ENCODE measurements at places on chromosomes 7 and 10.

- no peak for DNase-seq
Observed at GRCh38 chr7:129454249-129454551, 20.0 kb downstream of the STRIP2 start.

DNA sequence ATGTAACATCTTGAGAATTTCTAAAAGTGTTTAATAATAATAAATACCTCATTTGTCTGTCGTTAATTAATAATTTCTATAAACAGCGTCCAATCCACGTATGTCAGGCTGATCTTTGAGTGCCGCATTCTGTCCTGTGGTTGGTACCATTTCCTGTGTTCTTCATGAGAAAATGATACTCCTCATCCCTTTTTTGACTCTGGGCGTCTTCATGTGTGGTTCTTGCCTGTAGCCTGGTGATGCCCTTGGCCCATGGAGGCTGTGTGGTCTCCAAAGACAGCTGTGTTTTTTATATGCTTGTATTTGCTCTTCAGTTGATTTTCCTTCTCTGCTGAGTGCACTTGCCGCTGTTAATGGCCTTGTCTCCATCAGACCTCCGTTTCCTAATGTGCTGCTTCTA is 31.5 kb downstream of the GLRX3 start:
- DNase-seq: no peak

GRCh38 chr10:51743146-51743545 is 43.8 kb upstream of the CSTF2T start:
- DNase-seq: no peak

DNA sequence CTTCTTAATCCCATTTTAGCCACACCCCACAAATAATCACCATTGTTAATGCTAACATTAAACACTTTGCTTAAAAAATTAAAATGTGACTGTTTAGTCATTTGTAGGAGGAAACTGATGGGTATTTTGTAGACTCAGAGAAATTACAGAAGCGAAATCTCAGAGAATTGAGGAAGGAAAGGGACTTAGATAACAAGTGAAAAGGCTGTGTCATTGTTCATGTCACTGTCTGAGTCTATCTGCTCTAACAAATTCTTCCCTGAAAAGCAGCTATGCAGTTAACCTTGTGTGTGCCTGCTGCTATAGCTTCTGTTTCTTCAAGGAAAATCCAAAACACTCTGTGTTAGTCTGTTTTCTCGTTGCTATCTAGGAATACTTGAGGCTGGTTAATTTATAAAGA is 40.9 kb upstream of the PLXDC2 start:
- no peak for DNase-seq

DNA sequence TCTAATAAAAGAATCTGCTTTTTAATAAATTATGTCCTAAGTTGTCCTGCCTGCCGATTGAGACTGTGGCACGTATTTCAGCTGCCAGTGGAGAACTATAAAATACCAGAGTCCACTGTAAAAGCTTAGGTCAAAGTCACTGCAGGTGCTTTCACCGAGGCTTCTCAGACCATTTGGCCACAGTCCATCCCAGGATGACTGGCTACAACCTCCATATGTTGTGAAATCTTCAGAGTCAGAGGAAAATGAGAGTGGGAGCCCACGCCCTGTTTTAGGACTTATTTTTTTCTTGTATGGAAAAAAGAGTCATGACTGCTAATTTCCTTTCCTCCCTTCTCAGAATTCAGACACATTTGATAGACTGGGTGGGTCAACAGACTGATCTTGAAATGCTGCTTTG is 182.9 kb downstream of the ANK3 start:
- no peak for DNase-seq

DNA sequence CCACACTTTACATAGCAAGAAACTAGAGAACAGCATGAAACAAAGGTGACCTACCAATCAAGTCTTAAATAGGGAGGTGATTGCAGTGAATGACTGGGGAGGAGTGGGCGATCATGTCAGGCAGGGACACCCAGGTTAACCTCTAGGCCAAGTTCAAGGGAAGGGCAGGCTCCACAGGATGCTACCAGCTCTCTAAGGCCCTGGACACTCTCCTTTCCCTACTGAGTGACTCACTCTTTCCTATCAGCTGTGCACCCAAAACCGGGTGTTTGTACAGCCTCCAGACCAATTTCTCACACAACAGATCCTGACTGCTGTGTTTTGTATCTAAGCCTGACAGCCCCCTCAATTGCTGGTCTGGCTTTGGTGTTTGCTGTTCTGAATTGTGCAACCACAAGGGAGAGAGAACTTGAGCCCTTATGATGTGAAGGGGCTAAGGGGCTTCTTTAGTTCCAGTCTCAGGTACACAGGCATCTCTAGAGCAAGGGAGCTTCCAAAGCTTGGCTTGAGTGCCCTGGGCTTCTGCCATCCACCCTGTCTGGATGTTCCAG is 107.8 kb downstream of the TBXAS1 start:
- no peak for DNase-seq

DNA sequence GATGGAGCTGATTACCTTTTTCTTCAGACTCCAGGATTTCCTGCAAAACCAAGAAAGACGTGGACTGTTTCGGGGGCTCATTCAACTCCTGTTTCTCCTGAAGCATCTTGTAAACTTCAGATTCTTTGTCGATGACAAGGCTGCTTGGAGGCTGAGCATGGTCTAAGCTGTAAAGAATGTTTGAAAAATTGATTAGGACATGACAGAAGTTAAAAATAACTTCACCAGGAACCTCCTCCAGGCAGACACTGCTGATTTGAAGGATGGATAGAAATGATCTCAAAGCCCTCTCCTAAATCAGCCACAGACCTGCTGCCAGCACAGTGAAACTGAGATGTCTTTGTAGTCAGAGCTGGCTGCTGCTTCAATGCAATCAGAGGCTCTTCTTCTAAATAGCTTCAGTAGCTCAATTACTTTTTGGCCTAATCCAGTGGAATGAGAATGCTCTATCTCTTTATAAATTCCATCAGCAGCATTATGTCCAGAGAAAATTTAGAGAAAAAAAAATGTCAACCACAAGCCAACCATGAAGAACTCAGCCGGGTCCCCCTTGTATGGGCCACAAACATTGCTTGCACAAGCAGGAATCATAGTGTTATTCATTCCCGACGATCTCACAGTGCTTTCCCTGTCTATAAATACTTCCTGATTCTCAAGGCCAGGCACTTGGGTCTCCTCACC is 43.5 kb downstream of the PDLIM1 start:
- no peak for DNase-seq

GRCh38 chr10:71627956-71628355 is 91.6 kb downstream of the C10orf105 start:
- DNase-seq: no peak

DNA sequence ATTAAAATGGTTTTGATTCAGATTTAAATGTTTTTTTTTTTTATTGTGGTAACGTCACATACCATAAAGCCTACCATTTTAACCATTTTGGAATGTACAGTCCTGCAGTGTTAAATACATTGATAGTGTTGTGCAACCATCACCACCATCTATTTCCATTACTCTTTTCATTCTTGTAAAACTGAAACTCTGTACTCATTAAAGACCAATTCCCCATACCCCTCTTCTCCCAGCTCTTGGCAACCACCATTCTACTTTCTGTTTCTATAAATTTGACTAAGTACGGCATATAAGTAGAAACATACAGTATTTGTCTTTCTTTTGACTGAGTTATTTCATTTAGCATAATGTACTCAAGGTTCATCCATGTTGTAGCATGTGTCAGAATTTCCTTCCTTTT is 96.2 kb downstream of the EXOC4 start:
- no peak for DNase-seq

- DNase-seq: no peak
Observed at GRCh38 chr7:149766135-149766675, 7.2 kb downstream of the ZNF467 start.
